Right lobe of liver (tissue), 6 donors: ENCODE measurements at places on chromosomes 1 and 21. TPM values are rescaled to one million over a fixed set of nuclear protein-coding genes. Genes with fewer than 3 reads are reported as not detected.

GRCh38 chr1:96764469-96764868 is 42.9 kb downstream of the PTBP2 start:
- H3K27ac ChIP-seq = no peak overlapping the region
- no peak for DNase-seq
- H3K4me3 ChIP-seq = no peak overlapping the region
- H3K27me3 ChIP-seq = no peaks in the 10 kb centered on the region
- H3K4me1 ChIP-seq = peaks cover 4% of the 10 kb centered on the region

GRCh38 chr1:63871463-63871862 is 97.6 kb downstream of the ROR1 start:
- DNase-seq = no peak
- H3K4me3 ChIP-seq = no peak overlapping the region
- H3K27ac ChIP-seq = no peak overlapping the region
- no peaks in the 10 kb centered on the region for H3K27me3 ChIP-seq
- no peaks in the 10 kb centered on the region for H3K36me3 ChIP-seq

USH2A gene
- total RNA-seq = 1.1 TPM

GRCh38 chr1:183106746-183107145 is 79.3 kb upstream of the LAMC2 start:
- H3K27ac ChIP-seq = no peak overlapping the region
- no peaks in the 10 kb centered on the region for H3K4me1 ChIP-seq
- no peaks in the 10 kb centered on the region for H3K27me3 ChIP-seq
- H3K36me3 ChIP-seq = no peaks in the 10 kb centered on the region
- DNase-seq = no peak
- H3K4me3 ChIP-seq = no peak overlapping the region

GRCh38 chr1:116674011-116674531 is 6.5 kb upstream of the IGSF3 start:
- H3K27ac ChIP-seq = no peak overlapping the region
- no peaks in the 10 kb centered on the region for H3K36me3 ChIP-seq
- no peak overlapping the region for H3K4me3 ChIP-seq

ZMYM1 gene
- total RNA-seq = 7.8 TPM

TXNDC12 gene
- total RNA-seq = 30.2 TPM

DNA sequence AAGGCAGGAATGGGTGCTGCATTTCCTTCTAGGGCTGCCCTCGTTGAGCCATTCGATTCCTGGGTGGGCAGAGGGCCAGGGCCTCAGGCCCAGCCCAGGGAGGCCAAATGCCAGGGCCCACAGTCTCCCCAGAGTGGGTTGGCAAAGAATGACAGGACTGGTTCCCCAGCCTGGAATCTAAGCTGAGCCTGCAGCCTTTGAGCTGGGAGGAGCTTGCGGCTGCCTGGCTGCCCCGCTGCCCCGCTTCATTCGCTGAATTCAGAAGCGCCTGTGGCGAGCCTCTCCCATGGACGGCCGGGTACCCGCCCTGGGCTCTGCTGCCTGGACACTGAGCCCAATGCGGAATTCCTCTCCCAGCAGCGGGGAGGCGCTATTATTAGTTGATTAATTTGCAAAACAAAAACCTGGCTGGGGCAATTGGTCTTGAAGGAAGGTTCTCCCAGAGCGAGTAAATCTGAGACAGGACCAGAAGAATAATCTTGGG is 32.3 kb upstream of the TARDBP start:
- H3K36me3 ChIP-seq = no peaks in the 10 kb centered on the region
- no peaks in the 10 kb centered on the region for H3K27me3 ChIP-seq
- H3K4me1 ChIP-seq = no peaks in the 10 kb centered on the region

DNA sequence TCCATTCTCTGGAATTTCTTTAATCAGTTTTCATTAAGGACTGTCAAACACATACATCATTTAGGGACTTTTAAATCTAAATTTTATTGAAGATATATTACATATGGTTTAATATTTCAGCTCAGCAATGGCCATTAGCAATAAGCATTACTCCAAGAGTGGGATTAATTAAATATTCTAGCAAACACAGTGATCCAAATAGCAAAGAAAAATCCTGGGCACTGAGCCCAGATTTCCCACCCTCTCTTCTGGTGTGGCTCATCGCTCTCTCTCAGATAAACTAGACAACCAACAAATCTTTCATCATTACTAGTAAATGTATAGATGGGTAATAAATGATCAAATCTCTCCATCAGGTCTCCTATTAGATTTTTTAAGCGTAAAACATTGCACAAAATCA is 53.5 kb upstream of the FOXD3 start:
- no peaks in the 10 kb centered on the region for H3K4me1 ChIP-seq
- H3K4me3 ChIP-seq = no peak overlapping the region
- DNase-seq = no peak
- H3K36me3 ChIP-seq = no peaks in the 10 kb centered on the region
- no peaks in the 10 kb centered on the region for H3K27me3 ChIP-seq
- H3K27ac ChIP-seq = no peak overlapping the region

DNA sequence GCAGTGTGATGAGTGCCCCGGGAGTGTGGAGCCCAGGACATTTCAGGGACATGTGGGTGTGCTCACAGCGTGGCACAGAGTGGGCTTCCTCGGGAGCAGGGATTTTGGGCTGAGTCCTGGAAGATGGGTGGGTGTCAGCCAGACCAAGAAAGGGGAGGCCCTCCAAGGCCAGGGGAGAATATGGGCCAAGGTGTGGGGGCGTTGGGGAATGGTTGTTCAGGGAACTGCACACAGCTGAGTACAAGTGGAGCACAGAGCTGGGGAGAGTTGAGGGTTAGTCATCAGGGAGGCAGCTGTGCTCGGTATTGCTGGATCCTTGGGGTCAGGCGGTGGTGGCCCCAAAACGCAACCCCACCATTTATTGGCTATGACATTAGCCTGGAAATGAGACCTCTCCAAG is 5.5 kb downstream of the POGK start:
- H3K36me3 ChIP-seq = peaks cover 50% of the 10 kb centered on the region
- H3K27me3 ChIP-seq = no peaks in the 10 kb centered on the region
- no peak overlapping the region for H3K4me3 ChIP-seq
- no peaks in the 10 kb centered on the region for H3K4me1 ChIP-seq
- DNase-seq = no peak
- peak overlapping the region; percentile 4 for H3K27ac ChIP-seq

SIK1 gene
- 7.5 TPM for total RNA-seq

TMEM269 gene
- not detected for total RNA-seq

GRCh38 chr1:43994071-43994470 is 2.7 kb downstream of the CCDC24 start:
- no peak for DNase-seq
- no peak overlapping the region for H3K4me3 ChIP-seq
- H3K4me1 ChIP-seq = peaks cover 7% of the 10 kb centered on the region
- H3K27ac ChIP-seq = no peak overlapping the region

DNA sequence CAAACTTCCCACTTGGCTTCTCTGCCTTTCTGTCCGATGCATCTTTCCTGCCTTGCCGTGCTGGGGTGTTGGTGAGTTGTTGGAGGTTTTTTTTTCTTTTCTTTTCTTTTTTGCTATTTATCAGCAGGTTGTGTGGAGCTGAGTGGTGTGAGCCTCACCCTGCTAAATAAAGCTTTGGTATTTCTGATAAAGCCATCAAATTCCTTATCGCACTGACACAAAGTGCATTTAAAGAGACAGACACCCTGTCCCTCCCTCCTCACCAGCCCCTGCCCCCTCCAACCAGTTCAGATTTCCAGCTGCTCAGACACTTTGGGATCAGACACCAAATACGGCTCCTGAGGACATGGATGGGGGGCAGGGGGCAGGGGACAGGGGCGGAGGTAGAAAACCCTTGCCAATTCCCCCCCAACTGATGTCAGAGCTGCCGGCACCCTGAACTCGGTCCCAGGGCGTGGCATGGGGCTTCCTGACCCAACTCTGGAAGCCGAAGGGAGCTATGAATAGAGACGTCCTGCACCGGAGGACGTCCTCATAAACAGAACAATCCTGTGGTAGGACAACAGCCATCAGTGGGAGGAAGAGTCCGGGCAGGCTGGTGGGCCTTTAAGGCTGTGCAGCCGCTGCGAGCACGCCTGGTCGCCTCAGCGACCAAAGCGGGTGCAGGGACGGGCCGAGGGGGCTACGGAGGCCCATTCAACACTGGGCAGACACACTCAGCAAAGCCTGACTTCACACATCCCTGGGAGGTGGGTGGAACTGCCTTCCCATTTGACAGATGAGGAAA is 79.0 kb downstream of the CASZ1 start:
- no peaks in the 10 kb centered on the region for H3K27me3 ChIP-seq
- no peak overlapping the region for H3K4me3 ChIP-seq
- DNase-seq = no peak
- H3K27ac ChIP-seq = no peak overlapping the region
- H3K36me3 ChIP-seq = no peaks in the 10 kb centered on the region
- H3K4me1 ChIP-seq = no peaks in the 10 kb centered on the region

VANGL1 gene
- 5.1 TPM for total RNA-seq

DNA sequence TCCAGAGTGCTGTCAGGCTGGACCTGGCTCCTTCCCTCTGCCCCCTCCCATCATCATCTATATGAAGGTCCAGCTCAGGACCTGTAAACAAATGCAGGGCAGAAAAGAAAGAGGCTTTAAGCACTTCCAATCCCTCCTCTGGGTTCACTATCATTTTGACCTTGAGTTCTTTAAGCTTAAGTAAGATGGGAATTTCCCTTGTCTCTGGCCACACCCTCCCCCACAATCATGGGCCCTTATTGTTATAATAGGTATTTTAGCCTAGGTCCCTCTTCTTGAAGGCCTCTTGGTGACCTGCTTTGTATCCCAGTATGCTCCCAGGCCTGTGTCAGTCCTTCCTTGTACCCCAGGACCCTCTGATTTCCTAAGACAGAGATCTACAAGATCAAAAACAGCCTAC is 45.1 kb upstream of the EPS15 start:
- no peak overlapping the region for H3K4me3 ChIP-seq
- no peak for DNase-seq
- peaks cover 29% of the 10 kb centered on the region for H3K4me1 ChIP-seq
- H3K27me3 ChIP-seq = no peaks in the 10 kb centered on the region

- H3K27me3 ChIP-seq = no peaks in the 10 kb centered on the region
- no peaks in the 10 kb centered on the region for H3K4me1 ChIP-seq
- no peak overlapping the region for H3K4me3 ChIP-seq
- no peak overlapping the region for H3K27ac ChIP-seq
These were observed 467.3 kb downstream of the SETD4 start for GRCh38 chr21:35593000-35593502.

GRCh38 chr1:234235434-234235881 is 137.8 kb upstream of the COA6 start:
- no peaks in the 10 kb centered on the region for H3K27me3 ChIP-seq
- no peaks in the 10 kb centered on the region for H3K4me1 ChIP-seq
- no peak overlapping the region for H3K4me3 ChIP-seq
- H3K27ac ChIP-seq = no peak overlapping the region
- peak; percentile 51 for DNase-seq

PDZK1IP1 gene
- total RNA-seq = 0.40 TPM

DNA sequence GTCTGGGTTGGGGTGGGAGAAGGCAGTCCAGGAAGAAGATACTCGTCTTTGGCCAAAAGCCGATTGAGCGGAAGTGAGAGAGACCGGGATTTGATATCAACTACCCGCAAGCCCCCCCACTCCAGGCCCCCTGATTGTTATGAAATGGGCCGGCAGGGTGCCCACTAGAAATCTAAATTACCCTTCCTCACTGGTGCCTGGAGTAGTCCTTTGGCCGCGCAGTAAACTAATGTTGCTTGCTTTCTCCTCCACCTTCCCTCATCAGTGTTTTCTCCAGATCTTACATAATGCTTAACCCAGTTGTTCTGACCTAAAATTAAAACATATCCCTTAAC is 119.2 kb upstream of the BARHL2 start:
- no peak overlapping the region for H3K4me3 ChIP-seq
- DNase-seq = no peak
- H3K4me1 ChIP-seq = no peaks in the 10 kb centered on the region

TSPAN1 gene
- total RNA-seq = 3.4 TPM

DNA sequence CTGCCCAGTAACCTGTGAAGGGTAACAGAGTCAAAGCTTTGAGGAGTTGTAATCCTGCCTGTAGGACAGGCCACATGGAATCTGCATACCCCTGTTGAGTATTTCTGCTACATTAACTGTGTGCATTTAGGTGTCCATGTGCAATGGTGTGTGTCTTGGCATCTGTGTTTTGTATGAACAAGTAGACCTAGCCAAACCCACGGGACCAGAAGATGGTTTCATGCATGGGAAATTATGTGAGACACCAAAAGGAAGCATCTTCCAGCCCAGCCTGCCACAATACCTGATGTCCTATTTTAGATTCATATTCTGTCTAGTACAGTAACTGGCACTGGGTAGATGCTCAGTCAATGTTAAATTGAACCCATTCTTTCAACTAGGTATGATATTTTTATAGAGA is 70.8 kb upstream of the KCND3 start:
- H3K4me3 ChIP-seq = no peak overlapping the region
- DNase-seq = no peak
- H3K36me3 ChIP-seq = no peaks in the 10 kb centered on the region
- H3K27me3 ChIP-seq = no peaks in the 10 kb centered on the region

LGR6 gene
- 0.17 TPM for total RNA-seq

DNA sequence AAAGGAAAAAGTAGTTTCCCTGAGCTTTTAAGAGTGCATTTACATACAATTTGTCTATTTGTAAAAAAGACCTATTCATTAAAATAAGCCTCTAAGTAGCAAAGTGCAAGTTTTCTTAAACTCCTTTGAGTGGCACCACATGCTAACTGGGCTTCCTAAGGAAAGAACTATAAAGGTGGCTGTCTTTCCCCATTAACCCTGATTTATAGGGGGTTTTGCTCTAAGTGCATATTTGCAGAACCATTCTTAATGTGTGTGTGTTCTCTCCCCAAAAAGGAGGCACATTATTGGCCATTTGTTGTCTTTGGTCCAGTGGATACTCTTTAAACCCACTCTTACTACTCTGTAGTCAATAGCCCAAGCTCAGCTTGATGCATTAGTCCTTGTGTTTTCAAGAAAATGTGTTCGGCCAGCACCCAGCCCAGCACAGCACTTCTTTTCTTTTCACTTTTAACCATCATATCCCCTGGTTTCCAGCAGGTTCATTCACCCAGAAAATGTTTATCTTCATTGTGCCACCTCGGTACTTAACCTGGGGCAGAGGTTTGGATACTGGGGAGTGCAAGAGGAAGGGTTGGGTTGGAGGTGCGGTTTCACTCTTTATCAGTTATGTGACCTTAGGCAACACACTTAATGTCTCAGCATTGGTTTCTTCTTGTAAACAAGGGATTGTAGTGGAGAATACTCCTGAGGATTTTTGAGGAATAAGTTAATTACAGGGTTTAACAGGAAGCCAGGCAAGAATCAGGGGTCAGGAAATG is 161.9 kb upstream of the UBE2U start:
- H3K36me3 ChIP-seq = no peaks in the 10 kb centered on the region
- no peak overlapping the region for H3K27ac ChIP-seq
- no peaks in the 10 kb centered on the region for H3K27me3 ChIP-seq
- no peaks in the 10 kb centered on the region for H3K4me1 ChIP-seq

DNA sequence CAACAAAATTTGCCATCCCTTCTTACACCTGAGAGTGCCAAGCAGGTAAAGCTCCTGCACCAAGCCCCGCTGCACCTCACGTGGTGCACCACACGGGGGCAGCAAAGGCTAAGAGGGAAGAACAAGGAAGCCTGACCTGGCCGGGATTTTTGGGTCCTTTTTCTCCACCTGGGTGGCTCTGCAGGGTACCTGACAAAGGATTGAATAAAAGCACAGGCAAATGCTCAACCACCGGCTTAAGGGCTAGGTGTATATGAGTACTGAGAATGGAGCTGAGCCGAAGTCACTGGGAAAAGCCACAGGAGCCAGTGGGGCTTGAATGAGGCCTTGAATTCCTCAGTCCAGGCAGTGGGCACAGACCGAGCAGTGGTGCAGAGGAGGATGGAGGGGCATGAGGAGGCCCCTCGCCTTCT is 36.4 kb downstream of the ZNF697 start:
- no peak overlapping the region for H3K27ac ChIP-seq
- no peak overlapping the region for H3K4me3 ChIP-seq
